ENCODE measurements at places on chromosomes 3 and 15.

GRCh38 chr3:64650096-64650622, 37.6 kb downstream of the ADAMTS9 start:
- DNase-seq: no peak

DNA sequence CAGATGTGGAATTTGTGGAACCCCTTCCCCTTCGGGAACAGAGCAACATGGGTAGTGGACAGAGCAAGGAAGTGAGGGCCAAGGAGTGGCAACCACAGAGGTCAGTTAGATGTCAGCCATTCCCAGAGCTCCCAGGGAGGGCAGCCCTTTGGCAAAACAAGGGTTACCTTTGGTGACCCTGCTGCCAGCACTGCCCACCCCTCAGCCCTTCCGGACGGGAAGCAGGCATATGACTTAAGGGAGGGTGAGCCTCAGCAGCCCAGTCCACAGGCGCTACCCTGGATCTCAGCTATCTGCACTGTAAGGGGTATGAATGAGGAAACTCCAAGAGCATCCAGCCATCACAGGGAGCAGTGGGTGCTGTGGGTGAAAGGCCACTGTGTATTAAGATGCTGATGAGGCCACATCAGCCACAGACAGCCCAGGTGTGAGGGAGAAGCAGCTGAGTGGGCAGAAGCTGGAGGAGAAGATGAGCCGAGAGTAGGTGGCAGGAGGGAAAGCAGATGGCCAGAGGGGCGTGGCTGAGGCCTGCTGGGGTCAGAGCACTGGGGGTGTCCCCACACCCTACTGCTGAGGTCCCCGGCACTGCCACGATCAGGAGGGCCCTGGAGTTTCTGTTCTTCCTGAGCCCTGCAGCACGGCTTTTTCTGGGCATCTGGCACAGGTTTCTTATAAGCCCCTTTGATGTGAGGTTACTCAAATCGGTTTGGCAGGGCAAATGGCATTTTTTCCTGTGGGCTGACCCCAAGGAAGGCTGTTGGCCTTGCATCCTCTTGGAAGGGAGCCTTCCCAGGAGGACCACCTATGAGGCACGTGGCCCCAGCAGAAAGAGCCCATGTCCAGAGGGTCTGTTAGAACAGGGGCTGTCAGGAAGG, 6.2 kb downstream of the PLA2G4D start:
- no peak for DNase-seq

DNA sequence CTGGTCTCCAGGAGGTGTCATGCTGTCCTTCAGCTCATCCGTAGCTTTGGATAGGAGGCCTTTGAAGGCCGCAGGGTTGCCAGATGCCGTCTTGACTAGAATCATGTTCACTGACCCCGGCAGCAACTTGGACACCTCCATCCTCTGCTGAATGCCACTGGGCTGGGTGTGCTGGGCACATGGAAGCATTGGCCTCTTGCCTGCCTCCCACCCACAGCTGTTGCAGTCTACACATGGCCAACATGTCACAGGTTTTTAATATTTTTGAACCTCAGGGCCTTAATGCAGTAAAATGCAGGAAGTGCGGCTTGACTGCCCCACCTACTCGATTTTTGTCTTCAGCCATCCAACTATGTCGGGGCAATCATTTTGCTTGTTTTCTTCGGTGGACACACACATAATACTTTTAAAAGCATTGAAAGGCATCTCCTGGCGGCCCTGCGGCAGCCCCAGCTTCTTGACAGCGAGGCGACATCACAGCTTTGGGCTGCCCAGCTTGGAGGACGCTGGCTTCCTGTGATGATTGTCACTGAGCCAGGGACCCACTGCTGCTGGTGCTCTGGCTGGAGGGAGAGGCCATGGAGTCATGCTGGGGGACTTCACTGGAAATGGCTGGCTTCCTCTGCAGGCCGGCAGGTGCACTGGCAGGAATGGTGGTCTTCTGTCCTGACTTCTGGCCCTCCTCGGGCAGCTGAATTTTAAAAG, 31.6 kb upstream of the ACAD9 start:
- no peak for DNase-seq

DNA sequence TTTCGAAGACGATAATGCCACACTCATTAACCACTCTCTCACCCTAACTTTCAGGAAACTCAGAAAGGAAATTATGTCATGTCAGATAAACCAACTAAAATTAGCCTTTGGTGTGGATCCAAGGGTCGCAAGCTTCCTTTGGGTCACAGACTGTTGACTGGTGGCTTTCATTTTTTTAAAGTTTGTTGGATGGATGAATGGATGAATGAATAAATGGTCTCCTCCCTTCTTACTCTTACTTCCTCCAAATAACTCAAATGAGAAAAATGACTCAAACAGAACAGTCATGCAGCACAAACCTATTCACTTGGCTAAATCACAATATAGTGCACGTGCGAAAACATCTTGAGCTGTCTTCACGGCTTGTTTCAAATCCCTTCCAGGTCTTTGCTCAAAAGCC, 82.9 kb upstream of the HACD2 start:
- no peak for DNase-seq

GRCh38 chr3:187833799-187834578, 88.7 kb upstream of the BCL6 start:
- DNase-seq: no peak

GRCh38 chr3:72334681-72335457, 513.4 kb downstream of the SHQ1 start:
- no peak for DNase-seq

DNA sequence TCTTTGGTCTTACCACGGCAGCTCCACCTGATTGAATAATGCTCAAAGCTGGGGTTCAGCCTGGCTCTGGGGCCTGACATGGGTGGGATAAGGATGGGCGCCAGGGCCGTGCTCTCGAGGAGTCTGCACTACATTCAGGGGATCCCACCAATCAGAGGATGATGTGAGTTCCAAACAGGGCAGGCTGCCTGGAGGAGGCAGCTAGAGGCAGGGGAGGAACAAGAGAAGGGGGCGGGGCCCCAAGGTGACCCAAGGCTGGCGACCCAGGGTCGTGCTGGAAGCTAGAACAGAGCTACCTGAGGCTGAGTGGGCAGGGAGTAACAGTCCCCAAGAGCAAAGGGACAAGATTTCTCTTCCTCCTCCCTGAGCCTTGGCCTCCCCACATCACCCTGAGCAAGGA, 56.1 kb downstream of the PCSK6 start:
- no peak for DNase-seq

GRCh38 chr3:52890735-52891134, 6.6 kb downstream of the STIMATE start:
- DNase-seq: no peak

- no peak for DNase-seq
Observed at GRCh38 chr3:152374262-152374990, 105.7 kb downstream of the MBNL1 start.

DNA sequence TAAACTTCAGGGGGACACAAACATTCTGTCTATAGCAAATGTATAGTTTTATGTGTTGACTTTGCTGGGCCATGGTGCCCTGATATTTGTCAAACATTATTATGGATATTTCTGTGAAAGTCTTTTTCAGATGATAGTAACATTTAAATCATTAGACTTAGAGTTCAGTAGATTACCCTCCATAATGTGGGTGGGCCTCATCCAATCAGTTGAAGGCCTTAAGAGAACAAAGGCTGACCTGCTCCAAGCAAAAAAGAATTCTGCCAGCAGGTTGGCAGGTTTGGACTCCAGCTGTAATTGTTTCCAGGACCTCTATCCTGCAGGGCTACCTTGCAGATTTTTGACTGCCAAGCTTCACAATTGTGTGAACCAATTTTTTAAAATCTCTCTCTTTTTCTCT, 1250.9 kb downstream of the ROBO1 start:
- DNase-seq: no peak

DNA sequence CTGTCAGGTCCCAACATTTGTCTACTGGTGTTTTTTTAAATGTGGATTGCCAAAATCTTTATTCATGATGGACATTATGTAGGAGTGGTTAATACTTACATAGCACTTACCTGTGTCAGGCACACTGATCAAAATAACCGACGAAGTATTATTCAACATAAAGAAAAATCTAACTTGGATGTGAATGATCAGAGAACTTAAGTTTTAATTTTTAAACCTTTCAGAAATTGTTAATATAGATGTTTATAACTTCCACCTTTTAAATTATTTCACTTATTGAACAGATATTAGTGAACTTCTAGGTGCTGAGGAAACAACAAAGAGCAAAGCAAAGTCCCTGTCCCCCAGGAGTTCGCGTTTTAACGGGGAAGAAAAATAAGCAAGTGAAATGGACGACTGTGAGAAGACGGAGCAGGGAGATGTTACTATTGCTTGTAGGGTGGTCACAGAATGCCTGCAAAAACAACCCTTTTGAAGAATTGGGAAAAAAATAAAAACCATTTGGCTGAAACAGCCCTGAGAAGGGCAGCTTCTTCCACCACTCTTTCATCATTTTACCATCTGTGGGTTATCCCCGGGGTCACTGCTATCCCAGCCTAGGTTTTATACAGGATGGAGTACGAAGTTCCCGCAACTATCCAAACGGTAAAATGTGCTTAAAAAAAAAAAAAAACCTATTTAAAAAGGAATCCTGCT, 915 bp upstream of the APH1B start:
- no peak for DNase-seq

- DNase-seq: no peak
Observed at GRCh38 chr3:123278446-123278845, 76.7 kb downstream of the SEC22A start.

DNA sequence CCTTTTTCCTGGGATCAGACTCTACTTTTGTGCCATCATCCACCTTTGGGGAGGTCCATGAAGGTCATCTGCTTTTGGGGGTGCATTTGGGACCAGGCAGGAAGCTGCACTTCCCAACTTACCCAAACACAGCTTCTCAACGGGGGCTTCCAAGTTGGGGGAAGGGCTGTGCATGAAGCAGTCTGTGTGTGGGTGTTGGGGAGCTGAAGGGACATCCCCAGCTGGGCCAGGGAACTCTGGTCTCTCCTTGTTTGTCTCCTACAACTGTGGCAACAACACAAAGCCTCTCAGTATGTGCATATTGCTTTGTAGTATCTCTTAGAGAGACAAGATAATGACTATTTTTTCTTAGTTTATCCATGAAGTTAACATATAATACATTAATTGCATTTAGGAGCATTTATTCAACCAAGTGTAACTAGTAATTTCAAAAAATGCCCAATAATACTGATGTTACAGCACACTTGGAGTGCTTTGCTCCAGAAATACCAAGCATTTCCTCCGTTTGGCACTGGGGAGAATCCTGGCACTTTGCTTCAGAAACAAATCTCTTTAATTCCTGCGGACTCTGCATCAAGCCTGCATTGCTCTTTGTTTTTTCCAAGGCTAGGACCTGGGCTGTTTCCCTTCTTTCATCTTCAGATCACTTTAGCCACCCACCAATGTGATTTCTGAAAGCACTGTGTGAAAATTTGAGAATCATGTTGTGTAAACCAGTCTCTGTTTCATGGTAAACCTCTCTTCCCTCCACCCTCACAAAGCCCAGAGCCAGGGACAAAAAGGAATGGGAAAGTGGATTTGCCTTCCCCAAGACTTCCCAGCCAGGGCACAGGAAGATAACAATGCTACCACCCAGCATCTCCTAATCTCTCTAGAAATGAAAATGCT, 126.2 kb upstream of the PFN2 start:
- DNase-seq: no peak

Data from stimulated activated CD8-positive, alpha-beta memory T cell treated with anti-CD3 and anti-CD28 coated beads, Interleukin-7, amount 100 ng/mL, for 24 hours (primary cell).